ENCODE measurements at places on chromosomes 7 and 10.

- H3K36me3 ChIP-seq = no peaks in the 10 kb centered on the region
- no peaks in the 10 kb centered on the region for H3K4me1 ChIP-seq
- no peaks in the 10 kb centered on the region for H3K27me3 ChIP-seq
- no peak for DNase-seq
Measured at GRCh38 chr10:107022600-107023354, 141.7 kb downstream of the SORCS1 start.

DNA sequence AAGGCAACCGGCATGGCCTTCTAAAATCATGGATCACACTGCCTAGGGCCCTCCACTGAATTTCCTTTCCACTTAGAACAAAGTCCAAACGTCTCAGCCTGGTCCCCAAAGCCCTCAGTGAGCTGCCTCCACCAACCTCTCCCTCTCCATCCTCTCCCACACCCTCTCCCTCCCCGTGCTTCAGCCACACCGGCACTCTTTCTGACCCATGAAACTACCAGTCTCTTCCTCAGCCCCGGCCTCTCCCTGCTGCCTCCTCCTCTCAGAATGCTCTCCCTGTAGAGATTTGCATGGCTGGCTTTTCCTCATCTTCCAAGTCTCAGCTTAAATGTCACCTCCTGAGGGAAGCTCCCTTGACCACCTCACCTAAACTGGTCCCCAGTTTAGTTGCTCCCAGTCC, 219.0 kb upstream of the ZMIZ1 start:
- no peak for DNase-seq
- no peaks in the 10 kb centered on the region for H3K36me3 ChIP-seq
- no peaks in the 10 kb centered on the region for H3K4me1 ChIP-seq
- H3K27ac ChIP-seq = no peak overlapping the region
- H3K4me3 ChIP-seq = no peak overlapping the region

- DNase-seq = no peak
- H3K4me1 ChIP-seq = peaks cover 25% of the 10 kb centered on the region
- H3K27me3 ChIP-seq = no peaks in the 10 kb centered on the region
- no peak overlapping the region for H3K27ac ChIP-seq
Measured at GRCh38 chr10:79442171-79443040, 3.0 kb downstream of the ZCCHC24 start.

DNA sequence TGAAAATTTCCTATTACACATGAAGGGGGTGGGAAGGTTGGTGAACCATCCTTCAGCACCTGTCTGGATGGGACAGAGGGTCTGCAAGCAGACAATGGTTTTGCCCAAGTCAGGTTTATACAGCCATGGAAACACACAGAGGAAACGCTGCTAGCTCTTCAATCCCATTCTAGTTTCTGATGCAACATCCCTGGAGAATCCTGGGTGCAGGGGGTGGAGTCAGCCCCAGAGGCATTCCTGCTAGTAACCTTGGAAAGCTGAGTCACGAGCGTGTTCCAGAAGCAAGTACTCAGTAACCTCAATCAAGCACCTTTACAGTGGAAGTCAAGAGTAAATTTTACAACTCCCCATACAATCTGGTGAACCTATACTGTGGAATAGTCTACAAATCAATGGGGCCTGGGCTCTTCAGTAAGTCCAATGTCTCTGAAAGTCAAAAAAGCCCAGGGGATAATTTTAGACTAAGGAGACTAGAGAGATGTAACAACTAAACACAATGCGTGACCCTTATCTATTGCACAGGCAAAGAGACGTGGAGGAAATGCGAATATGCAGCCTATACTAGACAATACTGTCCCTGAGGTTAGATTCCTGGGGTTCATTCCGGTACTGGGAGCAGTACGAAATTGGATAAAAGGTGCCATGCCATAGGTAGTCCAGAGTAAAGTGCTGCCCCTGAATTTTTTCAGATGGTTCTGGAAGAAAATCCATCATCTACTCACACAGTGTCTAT, 95.4 kb downstream of the ZRANB1 start:
- no peaks in the 10 kb centered on the region for H3K4me1 ChIP-seq
- H3K27ac ChIP-seq = no peak overlapping the region
- no peaks in the 10 kb centered on the region for H3K27me3 ChIP-seq

DNA sequence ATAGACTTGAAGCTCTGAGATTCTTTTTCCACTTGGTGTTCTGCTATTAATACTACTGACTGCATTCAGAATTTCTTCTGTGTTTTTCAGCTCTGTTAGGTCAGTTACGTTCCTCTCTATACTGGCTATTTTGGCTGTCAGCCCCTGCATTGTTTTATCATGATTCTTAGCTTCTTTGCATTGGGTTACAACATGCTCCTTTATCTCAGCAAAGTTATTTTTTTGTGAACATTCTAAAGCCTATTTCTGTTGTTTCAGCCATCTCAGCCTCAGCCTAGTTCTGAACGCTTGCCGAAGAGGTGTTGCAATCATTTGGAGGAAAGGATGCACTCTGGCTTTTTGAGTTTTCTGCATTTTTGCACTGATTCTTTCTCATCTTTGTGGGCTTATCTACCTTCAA, 201.5 kb upstream of the GNAI1 start:
- no peaks in the 10 kb centered on the region for H3K36me3 ChIP-seq
- no peaks in the 10 kb centered on the region for H3K4me1 ChIP-seq
- no peak for DNase-seq
- H3K27me3 ChIP-seq = no peaks in the 10 kb centered on the region
- H3K27ac ChIP-seq = no peak overlapping the region
- no peak overlapping the region for H3K4me3 ChIP-seq

GRCh38 chr7:73974101-73974947, 53.6 kb upstream of the ELN start:
- H3K36me3 ChIP-seq = no peaks in the 10 kb centered on the region
- no peak overlapping the region for H3K27ac ChIP-seq
- no peaks in the 10 kb centered on the region for H3K4me1 ChIP-seq
- no peak overlapping the region for H3K4me3 ChIP-seq
- no peak for DNase-seq

GRCh38 chr7:100021297-100021696, 5.9 kb downstream of the ZKSCAN1 start:
- peaks cover 11% of the 10 kb centered on the region for H3K4me1 ChIP-seq
- no peaks in the 10 kb centered on the region for H3K27me3 ChIP-seq
- no peak overlapping the region for H3K27ac ChIP-seq
- no peak overlapping the region for H3K4me3 ChIP-seq

- no peak overlapping the region for H3K4me3 ChIP-seq
- no peaks in the 10 kb centered on the region for H3K36me3 ChIP-seq
- H3K4me1 ChIP-seq = no peaks in the 10 kb centered on the region
- DNase-seq = no peak
Measured at GRCh38 chr10:86795353-86795752, 38.9 kb downstream of the BMPR1A start.

DNA sequence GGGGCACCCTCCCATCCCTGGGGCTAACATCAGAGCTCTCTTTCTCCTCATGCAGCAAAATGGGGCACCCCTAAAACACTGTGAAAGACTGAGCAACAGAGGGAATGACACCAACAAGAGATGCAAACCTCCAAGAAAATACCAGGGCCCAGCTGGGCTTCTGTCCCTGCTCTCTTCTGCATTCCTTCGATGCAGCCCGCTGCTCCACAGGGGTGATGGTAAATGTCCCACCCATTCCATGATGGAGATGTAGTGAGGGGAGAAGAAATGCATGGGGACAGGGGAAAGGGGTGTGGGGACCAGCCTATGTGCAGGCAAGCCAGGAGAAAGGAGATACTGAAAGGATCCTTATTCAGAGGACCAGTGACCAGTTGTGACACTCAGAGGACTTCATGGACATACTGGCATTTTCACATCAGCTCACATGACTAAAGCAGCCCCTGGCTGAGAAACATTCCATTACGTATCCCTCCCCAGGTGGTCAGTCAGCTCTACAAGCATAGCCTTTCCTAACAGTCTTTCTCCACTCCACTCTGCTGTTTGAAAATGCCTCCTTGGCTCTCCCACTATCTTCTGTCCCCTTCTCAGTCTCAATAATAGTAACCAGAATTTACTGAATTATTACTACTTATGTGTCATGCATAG, 13.3 kb downstream of the SORBS1 start:
- no peaks in the 10 kb centered on the region for H3K4me1 ChIP-seq
- no peak overlapping the region for H3K27ac ChIP-seq
- no peak overlapping the region for H3K4me3 ChIP-seq
- H3K36me3 ChIP-seq = no peaks in the 10 kb centered on the region
- DNase-seq = no peak

GRCh38 chr10:51020200-51020599, 54.1 kb upstream of the PRKG1 start:
- H3K27ac ChIP-seq = no peak overlapping the region
- no peaks in the 10 kb centered on the region for H3K36me3 ChIP-seq
- no peak for DNase-seq
- H3K4me1 ChIP-seq = no peaks in the 10 kb centered on the region
- no peak overlapping the region for H3K4me3 ChIP-seq

DNA sequence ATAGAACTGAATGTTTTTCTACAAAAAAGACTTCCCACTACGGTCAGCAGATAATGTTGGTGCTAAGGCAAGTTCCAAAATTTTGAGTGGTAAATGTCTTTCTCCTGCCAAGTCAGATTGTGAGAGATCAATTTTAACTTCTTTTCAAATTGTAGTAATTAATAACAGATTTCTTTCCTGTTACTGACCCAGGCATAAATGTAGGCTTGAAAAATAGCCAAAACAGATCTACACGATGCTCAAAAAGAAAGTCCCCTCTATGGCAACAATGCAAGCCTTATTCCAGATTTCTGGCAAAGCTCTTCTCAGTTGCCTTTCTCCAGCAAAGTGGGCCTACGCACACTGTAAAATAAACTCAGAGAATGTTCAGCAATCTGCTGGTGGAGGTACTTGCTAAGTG, 641.0 kb upstream of the NRP1 start:
- H3K4me3 ChIP-seq = no peak overlapping the region
- no peaks in the 10 kb centered on the region for H3K4me1 ChIP-seq
- H3K27me3 ChIP-seq = no peaks in the 10 kb centered on the region
- no peak overlapping the region for H3K27ac ChIP-seq

DNA sequence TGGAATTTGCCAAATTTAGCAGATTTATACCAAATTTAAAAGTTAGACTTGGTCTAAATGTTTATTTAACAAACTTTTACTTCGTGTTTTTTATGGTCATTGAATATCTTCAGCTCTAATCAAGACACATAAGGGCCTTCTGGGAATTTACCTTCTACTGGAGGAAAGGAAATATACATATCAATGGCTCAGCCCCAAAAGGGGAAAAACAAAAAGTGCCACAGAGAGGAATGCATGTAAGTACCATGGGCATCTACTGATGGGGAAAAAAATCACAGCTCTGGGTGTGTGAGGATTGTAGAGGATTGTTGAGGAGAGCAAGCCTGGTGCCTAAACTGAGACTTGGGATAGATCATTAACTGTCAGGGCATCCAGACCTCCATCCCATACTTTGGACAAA, 260.3 kb downstream of the SORCS1 start:
- DNase-seq = no peak
- H3K4me1 ChIP-seq = no peaks in the 10 kb centered on the region
- H3K36me3 ChIP-seq = no peaks in the 10 kb centered on the region
- no peak overlapping the region for H3K27ac ChIP-seq
- H3K4me3 ChIP-seq = no peak overlapping the region

DNA sequence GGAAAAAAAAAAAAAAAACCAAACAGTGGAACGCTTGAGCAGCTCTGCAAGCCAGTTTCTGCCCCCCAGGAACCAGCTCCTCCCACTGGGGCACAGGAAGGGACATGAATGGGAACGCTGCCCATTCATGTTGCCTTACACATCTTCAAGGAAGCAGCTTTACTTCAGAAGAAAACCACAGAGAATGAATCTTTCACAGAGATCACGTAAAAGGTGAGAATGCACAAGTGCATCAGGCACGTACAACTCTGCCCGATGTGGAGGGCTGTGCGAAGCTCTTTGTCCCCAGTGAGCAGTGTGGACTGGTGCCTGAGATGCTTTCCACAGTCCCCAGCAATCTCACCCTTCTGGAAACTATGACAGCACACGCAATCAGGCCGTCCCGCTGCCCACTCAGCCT, 106.2 kb downstream of the DLG5 start:
- no peaks in the 10 kb centered on the region for H3K36me3 ChIP-seq
- DNase-seq = no peak
- no peaks in the 10 kb centered on the region for H3K4me1 ChIP-seq
- H3K27ac ChIP-seq = no peak overlapping the region

DNA sequence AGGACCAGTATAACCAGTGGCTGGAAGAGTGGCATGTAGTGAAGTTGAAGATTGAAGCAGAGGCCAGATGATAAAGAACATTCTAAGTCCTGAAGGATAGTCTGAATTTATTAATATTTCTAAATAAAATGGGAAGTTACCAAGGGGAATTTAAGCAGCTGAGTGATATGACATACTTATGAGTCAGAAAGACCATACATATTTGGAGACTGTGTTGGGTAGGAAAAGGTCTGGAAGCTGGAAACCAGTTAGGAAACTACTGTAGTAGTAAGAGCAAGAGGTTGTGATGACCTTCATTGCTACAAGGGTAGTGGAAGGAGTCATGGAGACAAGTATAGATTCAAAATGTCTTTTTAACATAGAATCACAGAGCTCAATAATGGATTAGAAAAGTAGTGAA, 752.3 kb downstream of the SUGCT start:
- DNase-seq = no peak
- no peak overlapping the region for H3K4me3 ChIP-seq
- H3K4me1 ChIP-seq = no peaks in the 10 kb centered on the region
- H3K36me3 ChIP-seq = no peaks in the 10 kb centered on the region
- no peak overlapping the region for H3K27ac ChIP-seq

GRCh38 chr7:121329191-121330052, 622 bp downstream of the WNT16 start:
- no peak for DNase-seq
- H3K4me3 ChIP-seq = no peak overlapping the region
- H3K36me3 ChIP-seq = no peaks in the 10 kb centered on the region
- peaks cover 8% of the 10 kb centered on the region for H3K27me3 ChIP-seq
- no peak overlapping the region for H3K27ac ChIP-seq

DNA sequence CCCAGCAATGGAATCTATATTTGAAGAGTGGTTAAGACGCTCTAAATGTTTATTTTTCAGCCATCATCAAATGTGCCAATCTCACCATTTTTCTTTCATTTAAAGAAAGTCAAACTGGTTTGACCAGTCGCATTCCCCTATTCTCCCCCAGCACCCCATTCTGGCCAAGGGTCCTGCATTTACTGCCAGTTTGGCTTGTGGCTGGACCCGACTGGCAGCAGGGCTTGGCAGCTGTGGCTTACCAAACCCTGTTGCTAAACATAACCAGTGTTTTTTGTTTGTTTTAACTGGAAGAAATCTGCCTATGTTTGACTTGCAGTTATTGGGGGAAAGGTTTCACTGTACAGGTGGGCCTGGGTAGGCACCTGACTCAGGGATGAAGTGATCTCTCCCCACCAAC, 116.3 kb downstream of the CYP26A1 start:
- H3K4me3 ChIP-seq = no peak overlapping the region
- H3K27ac ChIP-seq = no peak overlapping the region
- H3K27me3 ChIP-seq = no peaks in the 10 kb centered on the region

All from effector memory CD4-positive, alpha-beta T cell (primary cell).